ENCODE measurements at places on chromosomes 2 and 18. TPM values are rescaled to one million over a fixed set of nuclear protein-coding genes. Genes with fewer than 3 reads are reported as not detected.

DNA sequence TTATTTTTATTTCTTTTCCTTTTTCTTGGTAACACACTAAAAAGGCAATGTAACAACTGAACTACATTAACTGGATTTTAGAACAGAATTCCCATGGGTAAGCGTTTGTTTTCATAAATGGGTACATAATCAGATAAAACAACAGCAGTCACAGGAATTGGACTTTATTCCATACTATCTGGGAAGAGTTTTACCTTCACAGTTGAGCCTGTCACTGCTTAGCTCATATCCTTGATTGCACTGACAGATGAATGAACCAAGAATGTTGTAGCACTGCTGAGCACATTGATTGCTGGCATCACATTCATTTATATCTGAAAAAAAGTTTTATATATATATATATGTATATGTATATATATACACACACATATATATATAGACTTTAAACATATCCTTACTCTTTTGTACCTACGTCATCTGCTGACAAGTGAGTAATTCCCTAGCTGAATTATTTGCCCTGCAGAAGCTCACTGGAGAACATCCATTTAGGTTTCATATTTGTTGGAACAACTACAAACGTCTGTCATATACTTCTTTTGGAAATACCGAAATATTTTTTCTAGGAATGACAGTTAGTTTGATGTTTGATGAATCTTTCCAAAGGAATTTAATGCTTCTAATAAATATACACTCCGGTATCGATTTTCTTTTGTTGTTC, 47.0 kb downstream of the EFEMP1 start:
- no peak for DNase-seq

GRCh38 chr2:29767606-29768335, 153.6 kb downstream of the ALK start:
- DNase-seq: no peak

Gene ZNF385B
- total RNA-seq: not detected

DNA sequence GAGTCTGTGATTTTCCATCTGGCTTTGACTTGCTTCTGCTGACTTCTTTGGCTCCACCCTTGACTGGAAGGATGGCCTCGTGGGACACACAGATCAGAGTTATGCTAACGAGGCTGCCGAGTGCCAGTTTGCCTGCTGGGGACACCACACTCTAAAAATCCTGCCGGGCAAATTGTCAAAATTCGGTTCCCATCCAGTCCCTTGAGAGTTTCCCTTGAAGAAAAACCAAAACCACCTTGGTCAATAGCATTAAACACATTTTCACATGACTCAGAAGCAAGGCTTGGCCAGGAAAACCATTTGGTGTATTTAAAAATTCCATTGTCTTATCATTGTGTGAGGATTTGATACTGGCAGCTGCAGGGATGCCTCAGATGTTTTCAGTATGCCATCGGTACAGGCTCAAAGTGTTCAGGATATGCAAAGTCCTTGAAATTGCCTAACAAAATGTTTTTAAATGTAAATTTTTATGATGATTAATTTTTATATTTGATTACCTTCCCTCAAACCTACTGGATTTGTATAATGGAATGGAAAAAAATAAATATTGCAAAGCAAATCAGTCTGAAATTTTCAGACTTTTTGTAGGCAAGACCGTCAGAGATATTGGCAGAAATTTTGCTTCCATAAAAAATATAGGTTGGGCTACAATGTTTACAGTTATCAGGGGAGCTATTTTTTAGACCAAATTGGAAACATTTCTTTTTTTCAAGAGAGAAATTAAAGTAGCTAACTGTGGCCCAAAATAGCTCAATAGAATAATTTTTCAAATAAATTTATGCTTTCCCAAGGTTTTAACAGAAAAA, 41.6 kb downstream of the KCNE4 start:
- no peak for DNase-seq

- DNase-seq: no peak
Measured at GRCh38 chr2:9806298-9806610, 37.0 kb upstream of the TAF1B start.

GRCh38 chr2:71603851-71604725, 150.7 kb downstream of the DYSF start:
- no peak for DNase-seq

DNA sequence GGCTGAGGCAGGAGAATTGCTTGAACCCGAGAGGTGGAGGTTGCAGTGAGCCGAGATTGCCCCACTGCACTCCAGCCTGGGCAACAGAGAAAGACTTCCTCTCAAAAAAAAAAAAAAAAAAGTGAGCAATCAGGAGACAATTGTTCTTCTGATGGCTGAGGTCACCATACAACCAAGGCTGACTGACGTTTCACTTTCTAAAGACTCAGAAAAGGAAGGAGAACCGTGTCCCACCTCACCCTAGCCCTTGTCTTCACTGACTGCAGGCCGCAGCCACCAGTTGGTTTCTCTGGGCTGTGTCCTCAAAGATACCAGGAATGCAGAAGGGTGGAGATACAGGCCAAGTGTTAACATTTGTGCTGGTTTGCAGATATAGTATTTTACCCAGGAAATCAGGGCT, 7.7 kb upstream of the SLC35F6 start:
- no peak for DNase-seq

- no peak for DNase-seq
Measured at GRCh38 chr2:140551287-140551686, 1579.5 kb downstream of the LRP1B start.

Gene HOXD11
- not detected for total RNA-seq

Gene MORN2
- 9.8 TPM for total RNA-seq

Gene SEMA4F
- total RNA-seq: 4.2 TPM

- DNase-seq: no peak
Measured at GRCh38 chr2:19579461-19579860, 221.0 kb upstream of the OSR1 start.

- no peak for DNase-seq
Measured at GRCh38 chr2:36453652-36454051, 98.1 kb downstream of the CRIM1 start.

- DNase-seq: no peak
Measured at GRCh38 chr2:181992776-181993175, 7.1 kb downstream of the PPP1R1C start.

DNA sequence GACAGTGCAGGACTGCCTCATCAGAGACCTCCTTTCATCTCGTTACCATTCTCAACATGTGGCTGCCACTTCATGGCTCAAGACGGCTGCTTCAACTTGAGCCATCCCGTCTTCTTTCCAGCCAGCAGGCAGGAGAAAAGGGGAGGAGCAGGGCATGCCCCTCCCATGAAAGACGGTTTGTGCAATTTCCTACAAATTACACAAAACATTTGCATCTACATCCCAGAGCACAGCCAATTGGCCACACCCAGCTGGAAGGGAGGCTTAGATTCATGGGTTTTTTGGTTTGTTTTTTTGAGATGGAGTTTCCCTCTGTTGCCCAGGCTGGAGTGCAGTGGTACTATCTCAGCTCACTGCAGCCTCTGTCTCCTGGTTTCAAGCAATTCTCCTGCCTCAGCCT, 11.8 kb downstream of the UCN start:
- DNase-seq: no peak

DNA sequence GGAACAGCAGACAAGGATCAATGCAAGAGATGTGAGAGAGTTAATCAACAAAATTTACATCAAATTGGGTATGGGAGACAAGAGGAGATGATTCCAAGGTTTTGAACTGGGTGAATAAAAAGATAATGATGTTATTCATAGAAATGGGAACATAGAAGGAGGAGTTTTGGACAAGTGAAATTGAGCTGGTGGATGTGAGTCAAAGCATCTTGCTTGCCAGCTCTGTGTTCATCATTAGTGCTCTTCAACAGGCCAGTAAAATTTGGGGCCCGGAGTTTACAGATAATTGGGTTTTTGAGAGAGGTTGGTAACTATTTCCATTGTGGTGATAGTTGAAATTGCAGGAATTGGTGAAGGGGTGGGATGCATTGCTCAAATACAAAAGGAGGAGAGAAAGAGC, 69.9 kb upstream of the CAVIN2 start:
- DNase-seq: no peak

Gene POTEI
- total RNA-seq: not detected

GRCh38 chr2:78876316-78876688, 149.2 kb upstream of the REG3G start:
- DNase-seq: no peak

- DNase-seq: no peak
Measured at GRCh38 chr2:64220265-64220664, 76.0 kb upstream of the PELI1 start.

GRCh38 chr2:240519396-240520129, 38.2 kb downstream of the ANKMY1 start:
- no peak for DNase-seq

Gene MARCO
- not detected for total RNA-seq

- no peak for DNase-seq
Measured at GRCh38 chr18:33606621-33607020, 28.6 kb downstream of the ASXL3 start.

Gene MYO3B
- 0.04 TPM for total RNA-seq

DNA sequence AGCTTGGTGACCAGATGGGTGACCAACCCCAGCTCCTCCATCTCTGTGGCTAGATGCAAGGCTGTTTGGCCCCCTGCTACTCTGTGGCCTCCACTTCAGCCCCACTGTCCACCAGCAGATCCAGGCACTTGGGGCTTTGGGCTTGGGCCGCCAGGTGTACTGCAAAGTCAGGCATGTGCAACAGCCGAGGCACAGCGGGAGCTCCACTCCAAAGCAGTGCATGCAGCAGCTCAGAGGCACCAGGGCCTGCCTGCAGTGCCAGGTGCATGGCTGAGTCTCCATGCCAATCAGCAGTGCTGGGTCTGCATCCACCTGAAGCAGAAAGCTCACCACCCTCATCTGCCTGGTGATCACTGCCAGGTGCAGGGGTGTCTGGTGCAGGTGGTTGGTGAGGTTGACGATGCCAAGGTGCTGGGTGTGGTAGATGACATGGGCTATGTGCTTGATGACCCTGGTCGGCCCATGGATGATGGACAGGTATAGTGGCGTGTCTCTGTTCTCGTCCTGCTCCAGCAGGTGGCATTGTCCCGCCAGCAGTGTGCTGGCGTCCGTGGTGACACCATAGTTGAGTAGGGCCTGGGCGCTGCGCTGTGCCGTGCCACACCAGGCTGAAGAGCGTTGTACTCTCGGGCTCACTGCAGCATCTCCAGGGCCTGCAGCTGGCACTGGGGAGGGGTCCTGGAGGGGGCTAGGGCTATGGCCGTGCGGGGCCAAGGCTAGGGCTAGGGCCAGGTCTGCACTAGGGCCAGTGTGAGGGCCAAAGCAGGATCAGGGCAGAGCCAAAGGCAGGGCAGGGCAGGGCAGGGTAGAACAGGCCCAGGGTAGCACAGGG, 1.0 kb upstream of the ANKRD62 start:
- no peak for DNase-seq

Gene OTOS
- not detected for total RNA-seq

DNA sequence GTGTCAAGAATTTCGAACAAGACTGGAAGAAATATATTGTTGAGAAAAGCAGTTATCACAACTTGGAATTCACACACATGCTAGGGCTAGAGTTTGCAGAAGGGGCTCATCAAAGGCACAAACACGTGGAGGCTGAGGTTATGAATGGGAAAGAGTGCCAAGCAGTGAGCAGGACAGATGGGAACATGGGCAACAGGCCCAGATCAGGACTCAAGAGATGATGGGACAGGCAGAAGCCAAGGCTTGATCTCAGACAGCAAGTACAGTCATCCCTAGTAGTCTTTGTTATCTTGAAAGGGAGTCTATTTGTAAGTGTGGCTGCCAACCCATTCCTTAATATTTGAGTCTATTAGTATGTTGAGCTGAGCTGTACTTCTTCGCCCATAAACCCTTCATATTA, 22.2 kb upstream of the EPC2 start:
- no peak for DNase-seq

Gene REG1B
- not detected for total RNA-seq

DNA sequence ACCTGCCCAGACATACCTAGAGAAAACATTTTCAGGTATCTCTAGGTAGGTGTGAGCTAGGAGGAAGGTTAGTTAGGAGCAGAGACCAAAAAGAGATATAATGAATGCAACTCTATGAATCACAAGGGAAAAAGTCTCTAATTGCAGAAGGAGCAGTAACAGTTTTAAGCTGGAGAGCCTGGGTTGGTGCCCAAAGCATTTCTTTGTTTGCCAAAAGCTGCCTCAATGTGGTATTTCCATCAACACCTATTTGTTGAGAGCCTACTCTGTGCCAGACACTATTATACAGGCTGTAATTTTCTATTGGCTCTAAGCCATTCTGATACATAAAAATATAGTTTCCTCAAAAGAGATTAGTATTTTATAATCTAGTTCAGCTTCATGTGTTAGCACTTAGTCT, 141.6 kb downstream of the UBE2E3 start:
- DNase-seq: no peak

DNA sequence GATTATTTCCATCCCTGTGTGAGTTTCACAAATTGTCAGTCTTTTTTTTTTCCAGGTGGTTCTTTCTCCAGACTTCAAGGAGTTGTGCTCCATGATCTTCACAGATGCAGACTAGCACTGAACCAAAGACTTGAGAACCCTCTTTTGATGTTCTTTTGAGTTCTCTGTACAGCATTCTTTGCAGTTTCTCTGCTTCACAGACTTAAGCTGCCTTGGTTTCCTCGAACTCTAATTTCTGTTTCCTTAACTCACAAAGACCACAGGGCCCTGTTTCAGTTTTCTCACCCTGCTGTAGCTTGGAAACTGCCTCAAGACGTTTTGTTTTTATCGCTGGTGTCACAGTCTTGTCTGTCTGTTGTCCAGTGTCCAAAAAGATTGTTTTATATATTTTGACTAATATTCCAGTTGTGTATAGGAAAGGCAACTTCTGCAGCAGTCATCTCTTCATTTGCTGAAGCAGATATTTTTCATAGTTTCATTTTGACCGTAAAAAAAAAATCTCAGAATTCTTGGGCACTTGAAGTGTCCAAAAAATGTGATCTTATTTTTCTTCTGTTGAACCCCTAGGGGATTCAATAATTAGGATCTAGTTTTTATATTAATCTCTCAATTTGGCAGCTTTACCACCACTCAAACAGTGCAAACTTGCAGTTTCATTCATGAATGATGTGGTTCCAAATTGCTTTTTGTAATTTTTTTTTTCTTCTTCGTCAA, 97.0 kb upstream of the MC4R start:
- no peak for DNase-seq

Gene ANKRD30B
- total RNA-seq: not detected

- no peak for DNase-seq
Measured at GRCh38 chr18:48841381-48842258, 109.1 kb downstream of the SMAD7 start.

GRCh38 chr2:227057060-227057459, 106.9 kb downstream of the COL4A4 start:
- DNase-seq: no peak

DNA sequence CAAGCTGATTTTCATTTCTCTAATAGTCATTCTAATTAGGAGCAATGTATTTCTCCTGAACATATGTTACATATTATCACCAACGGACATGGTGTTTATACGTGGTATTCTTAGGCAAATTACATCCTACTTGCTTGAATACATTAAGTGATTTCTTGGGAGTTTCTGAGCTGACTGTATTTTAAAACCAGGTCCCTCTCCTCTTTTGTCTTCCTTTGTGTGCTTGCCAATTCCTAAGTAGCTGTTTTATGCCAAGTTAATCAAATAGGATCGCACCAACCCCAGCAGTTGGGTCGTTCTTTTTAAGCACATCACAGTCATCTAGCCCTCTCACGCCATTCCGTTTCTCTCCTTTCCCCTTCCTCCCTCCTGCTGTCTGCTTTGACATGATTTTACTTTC, 75.4 kb upstream of the MAP2 start:
- no peak for DNase-seq

GRCh38 chr18:63000839-63001238, 285.5 kb downstream of the PHLPP1 start:
- DNase-seq: no peak

- DNase-seq: no peak
Measured at GRCh38 chr2:239153806-239154591, 246.8 kb downstream of the HDAC4 start.

Gene ELOA2
- total RNA-seq: not detected

Measured in activated naive CD8-positive, alpha-beta T cell treated with anti-CD3 and anti-CD28 coated beads for 36 hours (primary cell).